Head of caudate nucleus (tissue), 42 donors: ENCODE measurements at places on chromosomes 3 and 15.

DNA sequence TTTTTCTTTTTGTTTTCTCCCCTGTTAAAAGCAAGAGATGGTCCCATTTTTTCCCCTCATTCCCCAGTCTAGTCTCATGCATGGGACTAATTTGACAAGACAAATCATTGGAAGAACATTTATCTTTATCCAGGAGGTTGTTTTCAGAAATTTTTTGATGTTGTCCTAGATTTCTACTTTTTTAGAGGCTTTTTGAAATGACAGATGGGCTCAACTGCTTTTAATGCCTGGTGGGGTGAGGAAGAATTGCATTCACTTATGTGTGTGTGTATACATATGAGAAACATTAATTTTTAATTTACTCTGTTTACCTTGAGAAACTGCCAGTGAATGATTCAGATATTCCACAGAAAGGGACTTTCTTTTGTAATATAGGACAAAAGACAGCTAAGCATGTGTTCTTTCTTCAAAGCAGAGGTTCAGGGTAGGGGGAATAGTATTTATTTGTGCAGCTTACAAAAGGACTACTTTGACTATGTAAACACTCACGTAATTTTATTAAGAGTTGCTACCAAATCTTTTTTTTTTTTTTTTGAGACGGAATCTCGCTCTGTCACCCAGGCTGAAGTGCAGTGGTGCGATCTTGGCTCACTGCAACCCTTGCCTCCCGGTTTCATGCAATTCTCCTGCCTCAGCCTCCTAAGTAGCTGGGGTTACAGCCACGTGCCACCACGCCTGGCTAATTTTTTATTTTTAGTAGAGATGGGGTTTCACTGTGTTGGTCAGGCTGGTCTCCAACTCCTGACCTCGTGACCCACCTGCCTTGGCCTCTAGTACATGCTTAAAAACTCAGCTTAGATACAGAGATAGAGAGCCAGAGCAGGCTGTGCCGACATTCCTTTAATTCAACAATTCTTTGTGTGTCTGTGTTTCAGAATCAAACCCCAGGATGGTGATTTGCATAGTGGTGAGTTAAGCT, 130.1 kb upstream of the RARB start:
- DNase-seq = no peak

GRCh38 chr3:38039899-38040261, 872 bp downstream of the DLEC1 start:
- peak; percentile 63 for DNase-seq

GRCh38 chr15:72792431-72792830, 8.9 kb upstream of the ADPGK start:
- DNase-seq = no peak

DNA sequence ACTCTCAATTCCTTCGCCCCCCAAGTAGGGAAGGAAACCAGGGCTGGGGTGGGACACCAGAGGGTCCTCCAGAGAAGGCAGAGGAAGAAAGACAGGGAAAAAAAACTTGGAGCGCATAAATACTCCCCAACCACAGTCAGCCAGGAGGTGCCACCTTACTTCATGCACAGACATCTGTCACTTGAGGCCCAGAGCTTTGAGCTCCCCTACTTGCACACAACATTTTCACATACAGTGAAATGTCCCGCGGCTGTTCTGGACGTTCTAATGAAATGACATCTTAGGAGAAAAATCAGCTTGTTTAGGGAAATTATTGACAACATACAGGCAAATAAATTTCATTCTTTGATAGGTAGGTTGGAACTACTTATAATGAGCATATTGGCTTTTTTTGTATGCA, 113.0 kb downstream of the LIPC start:
- DNase-seq = no peak

GRCh38 chr3:184354121-184354728, 7.2 kb downstream of the CLCN2 start:
- DNase-seq = peak; percentile 52

DNA sequence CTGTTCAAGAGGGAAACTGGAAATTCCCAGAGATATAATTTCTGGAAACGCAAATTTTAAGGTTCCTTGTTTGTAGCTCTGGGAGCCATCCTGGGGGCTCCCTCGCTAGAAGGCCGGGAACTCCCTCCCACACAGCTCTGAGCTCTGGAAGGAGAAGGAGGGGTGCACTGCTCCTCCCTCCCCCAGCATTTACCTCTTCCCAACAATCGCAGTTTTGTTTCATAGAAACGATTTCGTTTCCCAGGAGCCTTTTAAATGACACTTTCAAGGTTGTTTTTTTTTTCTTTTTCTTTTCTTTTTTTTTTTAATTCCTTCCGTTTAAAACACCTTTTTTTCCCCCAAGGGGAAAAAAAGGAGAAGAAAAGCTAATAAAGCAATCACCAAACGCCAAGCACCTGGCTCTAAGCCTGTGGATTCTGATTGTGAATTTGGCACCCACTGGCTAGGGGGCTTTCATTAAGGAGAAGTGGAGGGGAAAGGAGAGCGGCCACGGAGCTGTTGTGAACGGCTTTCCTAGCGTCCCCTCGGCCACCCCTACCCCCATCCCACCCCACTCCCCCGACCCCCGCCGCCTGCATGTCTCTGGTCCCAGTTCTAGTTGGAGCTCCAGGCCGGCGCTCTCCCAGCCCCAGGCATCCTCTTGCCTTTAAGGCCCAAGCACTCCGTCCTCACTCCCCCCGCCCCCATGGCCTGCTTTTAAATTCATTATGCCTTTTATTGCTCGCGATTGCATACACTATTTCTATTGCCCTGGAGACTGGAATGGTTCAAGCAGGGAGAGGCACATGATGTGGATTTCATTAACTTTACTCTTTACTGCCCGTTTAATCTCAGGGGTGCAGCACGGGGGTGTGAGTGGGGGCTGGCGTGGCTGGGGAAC, 13.6 kb upstream of the CCDC33 start:
- no peak for DNase-seq

DNA sequence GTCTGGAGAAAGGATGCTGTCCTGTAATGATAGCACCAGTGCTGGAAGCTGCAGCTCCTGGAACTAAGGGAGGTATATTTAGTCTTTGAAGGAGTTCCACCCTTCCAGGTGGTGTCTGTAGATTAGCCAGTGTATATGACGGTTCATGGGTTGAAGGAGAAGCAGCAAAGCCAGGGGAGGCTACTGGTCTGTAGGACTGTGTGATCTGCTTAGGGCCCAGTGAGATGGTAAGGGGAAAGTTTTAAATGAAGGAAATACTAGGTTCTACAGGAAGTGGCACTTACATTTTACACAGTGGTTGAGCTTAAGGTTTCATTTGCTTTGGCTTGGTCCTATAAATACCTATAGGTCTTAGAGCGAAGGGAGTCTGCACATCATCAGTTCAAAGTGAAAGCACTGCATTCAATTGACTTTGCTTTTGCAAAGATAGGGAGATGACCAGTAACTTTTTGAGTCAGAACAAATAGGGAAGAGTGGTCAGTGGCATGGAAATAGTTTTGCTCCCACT, 5.6 kb downstream of the SLC25A38 start:
- DNase-seq = no peak

- DNase-seq = no peak
Measured at GRCh38 chr3:108493862-108494261, 16.5 kb downstream of the MYH15 start.

- DNase-seq = no peak
Measured at GRCh38 chr3:131690800-131691199, 188.0 kb upstream of the MRPL3 start.

DNA sequence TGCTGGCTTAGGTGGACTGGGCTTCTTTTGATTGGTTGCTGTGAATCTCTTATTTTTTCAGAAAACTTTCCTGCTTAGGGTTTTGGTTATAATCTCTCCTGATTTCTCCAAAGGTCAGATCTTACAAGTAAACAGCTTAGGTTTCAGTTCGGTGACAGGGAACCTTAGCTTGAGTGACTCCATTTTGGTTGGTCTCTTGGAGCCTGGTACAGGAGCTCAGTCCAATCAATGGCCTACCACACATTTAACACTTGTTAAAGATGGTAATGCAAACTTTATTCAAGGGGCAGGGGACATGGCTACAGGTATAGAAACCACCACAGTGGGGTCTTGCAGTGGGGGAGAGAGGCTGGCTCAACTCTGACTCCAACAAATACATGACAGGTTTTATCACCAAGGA, 180.9 kb upstream of the THBS1 start:
- DNase-seq = no peak

- DNase-seq = no peak
Measured at GRCh38 chr15:40344217-40344616, 3.5 kb upstream of the CCDC9B start.

GRCh38 chr3:56424885-56425284, 43.4 kb downstream of the ERC2 start:
- no peak for DNase-seq

DNA sequence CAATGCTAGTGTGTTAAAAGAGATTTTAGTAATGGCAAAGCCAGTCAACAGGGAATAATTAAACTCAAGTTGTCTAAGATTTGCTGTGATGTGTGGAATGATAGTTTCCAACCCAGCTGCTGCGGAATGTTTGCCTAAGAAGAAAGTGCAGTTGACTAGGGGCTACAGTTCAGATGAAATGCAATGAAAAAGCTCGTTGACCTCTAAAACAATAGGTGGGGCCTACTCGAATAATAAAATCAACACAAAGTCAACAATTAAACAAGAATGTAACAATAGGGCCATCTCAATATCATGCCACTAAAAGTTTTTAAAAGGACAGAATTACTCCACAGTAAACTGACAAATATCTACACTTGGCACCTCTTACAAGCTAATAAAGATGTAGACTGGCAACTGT, 484.2 kb downstream of the MECOM start:
- DNase-seq = no peak

GRCh38 chr15:49712162-49712561, 91.3 kb downstream of the DTWD1 start:
- no peak for DNase-seq

GRCh38 chr3:158950178-158950901, 148.5 kb downstream of the MFSD1 start:
- DNase-seq = no peak

GRCh38 chr3:144235489-144235888, 263.9 kb downstream of the DIPK2A start:
- DNase-seq = no peak

DNA sequence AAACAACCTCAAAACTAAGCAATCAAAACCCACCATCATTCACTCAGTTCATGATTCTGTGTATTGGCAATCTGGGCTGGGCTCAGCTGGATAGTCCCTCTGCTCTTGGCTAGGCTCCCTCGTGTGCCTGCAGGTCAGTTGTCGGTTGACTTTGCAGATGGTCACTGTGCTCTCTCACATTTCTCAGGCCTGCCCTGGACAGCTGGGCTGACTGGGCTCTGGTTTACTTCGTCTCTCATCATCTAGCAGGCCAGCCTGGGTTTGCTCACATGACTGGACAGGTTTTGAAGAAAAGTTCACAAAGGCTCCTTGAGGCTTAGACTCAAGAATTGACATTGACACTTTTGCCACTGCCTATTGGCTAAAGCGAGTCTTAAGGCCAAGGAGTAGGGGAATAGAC, 105.0 kb upstream of the CTNNB1 start:
- no peak for DNase-seq

- DNase-seq = no peak
Measured at GRCh38 chr3:45506751-45507391, 87.7 kb upstream of the LIMD1 start.

DNA sequence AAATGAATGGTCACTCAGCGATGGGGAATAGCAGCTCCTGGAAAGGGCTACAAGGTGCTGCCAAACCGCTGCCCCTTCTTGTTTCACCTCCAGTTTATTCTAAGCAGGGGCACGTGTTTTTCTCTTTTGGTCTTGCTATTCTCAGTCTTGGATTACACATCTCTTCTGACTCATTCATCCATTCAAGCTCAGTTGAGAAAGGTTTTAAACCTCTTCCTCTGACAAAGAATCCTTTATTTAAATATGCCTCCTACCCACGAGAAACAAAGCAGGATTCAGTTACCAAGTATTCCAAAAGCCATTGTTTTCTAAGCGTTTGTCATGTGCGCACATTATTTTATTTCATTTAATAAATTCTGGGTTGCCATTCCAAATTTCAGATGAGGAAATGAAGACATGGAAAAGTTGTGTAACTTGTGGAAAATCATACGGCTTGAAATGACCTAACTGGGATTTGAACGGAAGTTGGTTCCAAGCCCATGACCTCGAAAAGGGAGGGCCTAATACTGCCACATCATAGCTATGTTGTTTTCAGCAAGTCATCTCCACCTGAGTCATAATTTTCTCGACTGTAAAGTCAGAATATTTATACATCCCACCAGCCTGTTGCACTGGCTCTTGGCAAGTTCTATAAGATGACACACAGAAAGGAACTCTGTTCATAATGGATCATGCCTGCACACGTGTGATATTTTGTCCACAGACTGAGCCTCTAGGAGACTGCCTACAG, 292.0 kb upstream of the SLCO3A1 start:
- peak; percentile 38 for DNase-seq

- no peak for DNase-seq
Measured at GRCh38 chr15:70354346-70354905, 256.7 kb upstream of the TLE3 start.

GRCh38 chr15:64146885-64147681, 4.4 kb upstream of the SNX22 start:
- DNase-seq = peak; percentile 84

- no peak for DNase-seq
Measured at GRCh38 chr15:81043281-81043934, 42.7 kb downstream of the TLNRD1 start.

- no peak for DNase-seq
Measured at GRCh38 chr3:78562328-78562727, 1205.5 kb downstream of the ROBO1 start.

DNA sequence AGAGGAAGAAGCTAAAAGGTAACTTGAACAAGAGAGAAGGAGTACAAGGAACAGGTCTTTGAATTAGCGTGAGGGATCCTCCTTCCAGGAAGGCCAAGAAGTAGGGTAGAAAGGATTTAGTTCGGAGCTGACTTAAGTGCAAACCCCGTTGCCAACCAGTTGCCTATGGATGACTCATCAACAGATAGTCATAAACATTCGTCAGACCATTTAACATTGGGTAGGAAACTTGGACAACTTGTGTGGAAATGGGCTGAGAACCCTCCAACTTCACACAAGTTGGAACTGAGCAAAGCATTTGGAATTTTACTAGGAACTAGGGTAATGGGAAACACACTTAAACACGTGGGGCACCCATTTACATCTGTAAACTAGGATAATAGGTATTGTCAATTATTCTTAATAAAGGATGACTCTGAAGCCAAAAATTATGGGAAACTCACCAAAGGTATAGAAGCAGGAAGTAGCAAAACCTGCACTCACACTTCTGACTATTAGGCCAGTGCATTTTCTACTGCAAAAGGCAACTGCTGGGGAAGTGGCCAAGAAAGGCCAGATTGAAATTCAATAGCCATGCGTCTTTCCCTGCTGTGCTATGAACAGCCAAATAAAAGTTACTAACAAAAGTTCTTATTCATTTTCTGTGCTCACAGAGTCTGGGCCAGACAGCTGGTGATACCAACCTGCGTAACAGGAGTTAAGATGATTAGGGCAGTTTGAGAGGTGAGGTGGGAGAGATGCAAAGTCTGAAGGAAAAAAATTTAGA, 174.5 kb upstream of the TMC3 start:
- no peak for DNase-seq

DNA sequence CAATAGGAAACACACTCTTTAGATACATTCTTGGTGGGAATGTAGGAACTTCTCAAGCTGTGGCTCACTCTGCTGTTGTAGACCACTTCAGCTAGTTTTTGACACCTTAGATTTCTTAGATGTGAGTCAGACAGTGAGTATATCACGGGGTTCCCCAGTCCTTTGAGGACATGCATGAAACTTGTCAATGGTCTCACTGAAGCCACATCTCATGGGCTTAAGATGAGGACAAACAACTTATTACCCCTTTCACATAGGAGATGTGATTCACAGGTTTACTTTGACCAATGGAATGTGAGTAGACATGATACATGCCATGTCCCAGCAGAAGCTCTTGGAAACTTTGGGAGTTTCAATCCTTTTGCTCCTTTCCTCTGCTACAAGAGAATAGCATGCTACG, 325.5 kb downstream of the CHST2 start:
- DNase-seq = no peak
